ENCODE measurements at places on chromosomes 11 and 22. TPM values are rescaled to one million over a fixed set of nuclear protein-coding genes. Genes with fewer than 3 reads are reported as not detected.

Gene KLHL35
- 3.7 TPM for total RNA-seq

Gene KRTAP5-2
- total RNA-seq, result not detected

Gene SLC29A2
- 0.39 TPM for total RNA-seq

Gene SNAP29
- total RNA-seq, result 9.2 TPM

Gene APOL3
- total RNA-seq, result not detected

Gene CABP7
- total RNA-seq, result under 0.01 TPM

Gene CRYBA4
- total RNA-seq, result not detected

Gene TTLL1
- total RNA-seq, result 16.1 TPM

Gene ROBO3
- 22.7 TPM for total RNA-seq

Gene CARD18
- not detected for total RNA-seq

Gene SEC14L2
- total RNA-seq, result 36.1 TPM

Gene OVCH2
- 3.3 TPM for total RNA-seq

Gene SYT12
- total RNA-seq, result not detected

Gene DENND6B
- total RNA-seq, result 6.3 TPM

Gene MFNG
- not detected for total RNA-seq

Gene TMEM45B
- total RNA-seq, result not detected

Gene ART1
- total RNA-seq, result not detected

Gene CHRNA10
- 0.65 TPM for total RNA-seq

Gene SPON1
- under 0.01 TPM for total RNA-seq

Gene CDKN1C
- total RNA-seq, result 259 TPM

Gene PELI3
- total RNA-seq, result 12.0 TPM

Gene SCO2
- total RNA-seq, result 2.4 TPM

Gene CHADL
- total RNA-seq, result 1.2 TPM

Gene ADM2
- 0.79 TPM for total RNA-seq

Gene CHKB
- total RNA-seq, result 34.7 TPM

Gene POU2AF1
- not detected for total RNA-seq

Gene HMGXB4
- 15.0 TPM for total RNA-seq

Gene CRYAB
- total RNA-seq, result 19.2 TPM

Measured in placental epithelial cell (primary cell).